B cell (primary cell): ENCODE measurements at places on chromosomes 3 and 15. TPM values are rescaled to one million over a fixed set of nuclear protein-coding genes. Genes with fewer than 3 reads are reported as not detected.

- DNase-seq, result no peak
Measured at GRCh38 chr3:24360957-24361356, 133.7 kb downstream of the THRB start.

GRCh38 chr3:72766866-72767265 is 81.4 kb downstream of the SHQ1 start:
- DNase-seq, result no peak

DNA sequence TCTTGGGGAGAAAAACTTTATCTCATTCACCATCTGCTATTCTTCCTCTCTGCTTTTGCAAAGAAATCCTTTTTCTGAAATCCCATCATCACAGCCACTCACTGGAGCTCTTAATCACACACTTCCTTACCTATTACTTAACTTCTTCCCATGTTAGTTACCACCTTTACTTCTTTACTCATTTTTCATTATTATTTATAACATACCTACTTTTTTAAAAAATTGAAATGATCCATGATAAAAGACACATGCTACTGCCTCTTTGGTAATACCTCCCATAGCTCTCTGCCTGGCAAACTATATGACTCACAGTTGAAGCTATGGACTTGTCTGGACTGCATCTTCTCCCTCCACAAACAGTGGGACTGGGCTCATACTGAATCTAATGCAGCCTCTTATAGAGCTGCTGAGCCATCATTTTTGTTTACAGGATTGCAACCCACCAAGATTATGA is 150.3 kb downstream of the TNIK start:
- DNase-seq, result no peak

- DNase-seq, result no peak
Measured at GRCh38 chr3:126108676-126109050, 24.7 kb upstream of the SLC41A3 start.

GRCh38 chr3:101635345-101635744 is 41.6 kb downstream of the ZBTB11 start:
- DNase-seq, result no peak

DNA sequence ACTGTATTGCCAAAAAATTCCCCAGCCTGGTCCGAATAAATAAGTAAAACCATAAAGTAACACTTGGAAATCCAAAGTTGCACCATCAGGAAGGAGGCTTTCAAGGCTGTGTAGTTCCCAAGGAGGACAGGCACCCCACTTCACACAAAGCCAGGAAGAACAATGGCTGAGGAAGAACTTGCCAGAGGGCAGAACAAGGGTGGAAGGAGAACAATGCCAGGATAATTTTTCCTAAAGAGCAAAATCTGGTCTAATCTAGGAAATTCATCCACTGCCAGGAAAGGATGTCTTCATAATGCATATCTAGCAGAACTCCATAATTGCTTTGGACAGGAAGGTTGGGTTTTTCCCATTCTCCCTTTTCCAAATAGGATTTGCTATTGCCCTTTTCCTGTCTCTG is 15.7 kb upstream of the ARID3B start:
- no peak for DNase-seq

DNA sequence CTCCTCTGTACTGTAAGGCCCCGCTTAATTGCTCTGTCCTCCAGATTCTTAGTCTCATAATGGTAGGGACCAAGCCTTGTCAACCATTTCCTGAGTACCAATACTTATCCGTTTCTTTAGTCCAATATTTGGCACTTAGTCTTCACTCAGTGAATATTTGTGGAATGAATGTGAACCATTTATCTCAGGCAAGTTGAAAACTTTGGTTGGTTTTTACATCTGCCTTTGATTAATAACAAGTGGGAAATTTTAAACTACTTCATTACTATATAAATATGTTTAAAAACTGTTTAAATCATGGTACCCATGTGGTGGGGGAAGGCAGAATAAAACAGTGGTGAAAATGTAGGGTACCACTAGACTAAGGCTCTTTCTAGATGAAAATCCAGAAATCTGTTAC is 15.2 kb downstream of the CA12 start:
- DNase-seq, result no peak

GRCh38 chr3:78249294-78249693 is 1209.4 kb downstream of the ROBO2 start:
- no peak for DNase-seq

GRCh38 chr3:70360979-70361760 is 48.7 kb upstream of the MDFIC2 start:
- DNase-seq, result no peak

DNA sequence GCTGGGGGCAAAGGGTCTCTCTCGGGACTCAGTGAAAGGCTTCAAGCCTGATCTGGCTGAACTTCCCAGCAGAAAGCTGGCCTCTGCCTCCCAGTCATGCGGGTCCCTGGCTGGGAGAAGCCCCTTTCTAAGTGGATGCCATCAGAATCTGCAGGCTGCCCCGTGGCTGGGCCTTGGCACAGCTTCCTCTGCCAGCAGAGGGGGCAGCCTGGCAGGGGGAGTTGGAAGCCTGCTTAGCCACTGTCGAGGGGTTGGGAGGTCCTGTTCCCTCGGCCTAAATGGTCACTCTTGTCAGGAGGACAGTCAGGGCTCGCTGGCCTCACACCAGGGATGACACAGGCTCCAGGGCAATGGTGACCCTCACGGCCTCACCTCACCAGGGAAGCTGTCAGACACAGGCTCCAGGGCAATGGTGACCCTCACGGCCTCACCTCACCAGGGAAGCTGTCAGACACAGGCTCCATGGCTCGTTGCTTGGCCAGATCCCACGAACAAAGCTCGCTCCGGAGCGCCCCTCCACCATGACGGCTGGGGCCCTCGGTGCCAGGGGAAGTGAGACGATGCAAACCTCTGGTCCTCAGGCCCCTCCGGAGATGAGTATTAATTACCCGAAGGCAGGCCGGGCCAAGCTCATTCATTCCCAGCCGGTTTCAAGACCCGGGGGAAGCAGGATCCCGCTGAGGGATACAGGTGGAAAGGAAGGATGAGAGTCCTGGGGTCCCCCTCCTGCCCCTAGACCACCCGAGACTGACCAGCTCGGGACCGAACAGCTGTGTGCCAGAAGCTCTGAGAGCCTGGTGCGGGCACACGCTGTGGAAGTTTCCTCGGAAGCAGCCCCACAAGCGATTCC is 151.0 kb downstream of the CHSY1 start:
- DNase-seq, result no peak

DNA sequence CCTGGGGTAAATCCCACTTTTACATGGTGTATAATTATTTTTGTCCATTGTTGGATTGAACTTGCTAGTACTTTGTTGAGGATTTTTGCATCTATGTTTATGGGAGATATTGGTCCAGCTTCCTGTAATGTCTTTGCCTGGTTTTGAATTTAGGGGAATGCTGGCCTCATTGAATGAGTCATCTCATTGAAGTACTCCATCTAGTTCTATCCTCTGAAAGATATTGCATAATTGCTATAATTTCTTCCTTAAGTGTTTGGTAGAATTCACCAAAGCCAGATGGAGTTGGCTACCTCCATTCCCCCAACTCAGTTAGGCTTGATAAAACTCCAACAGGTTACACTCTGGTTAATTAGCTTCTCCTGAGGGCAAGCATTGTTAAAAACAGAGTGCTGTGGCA is 237.4 kb upstream of the TGFBR2 start:
- DNase-seq, result no peak

DNA sequence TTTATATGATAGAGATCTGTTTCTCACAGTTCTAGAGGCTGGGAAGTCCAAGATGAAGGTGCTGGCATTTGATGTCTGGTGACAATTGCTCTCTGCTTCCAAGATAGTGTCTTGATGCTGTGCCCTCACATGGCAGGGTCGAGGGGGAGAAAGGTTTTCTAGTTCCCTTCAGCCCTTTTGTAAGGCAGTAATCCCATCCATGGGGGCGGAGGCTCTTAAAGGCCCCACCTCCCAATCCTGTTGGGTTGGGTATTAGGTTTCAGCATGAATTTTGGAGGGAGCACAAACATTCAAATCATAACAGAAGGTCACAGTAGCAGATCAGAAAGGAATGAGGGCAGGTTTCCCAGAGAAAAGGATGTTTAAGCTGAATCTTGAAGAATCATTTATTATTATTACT is 601.7 kb upstream of the ZNF717 start:
- no peak for DNase-seq

DNA sequence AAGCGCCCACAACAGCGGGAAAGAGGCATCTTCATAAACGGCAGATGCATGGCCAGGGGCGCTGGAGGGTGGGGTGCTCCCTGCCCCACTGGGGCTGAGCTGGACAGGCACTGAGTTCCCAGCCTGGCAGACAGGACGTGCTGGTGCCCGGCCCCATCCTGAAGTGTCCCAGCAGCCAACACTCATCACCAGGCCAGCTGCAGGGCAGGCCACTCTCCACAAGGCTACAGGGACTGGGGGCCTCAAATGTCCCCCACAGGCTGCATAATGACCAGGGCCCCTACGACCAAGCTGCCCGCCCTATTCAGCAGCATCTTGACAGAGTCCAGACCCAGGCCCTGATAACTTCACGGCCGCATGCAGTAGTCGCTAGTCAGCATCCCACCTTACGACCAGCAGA is 124.1 kb upstream of the IQSEC1 start:
- no peak for DNase-seq

GRCh38 chr3:112579232-112579631 is 17.4 kb downstream of the SLC35A5 start:
- DNase-seq, result peak; percentile 79

GRCh38 chr3:141825216-141826011 is 51.0 kb upstream of the ATP1B3 start:
- no peak for DNase-seq

DNA sequence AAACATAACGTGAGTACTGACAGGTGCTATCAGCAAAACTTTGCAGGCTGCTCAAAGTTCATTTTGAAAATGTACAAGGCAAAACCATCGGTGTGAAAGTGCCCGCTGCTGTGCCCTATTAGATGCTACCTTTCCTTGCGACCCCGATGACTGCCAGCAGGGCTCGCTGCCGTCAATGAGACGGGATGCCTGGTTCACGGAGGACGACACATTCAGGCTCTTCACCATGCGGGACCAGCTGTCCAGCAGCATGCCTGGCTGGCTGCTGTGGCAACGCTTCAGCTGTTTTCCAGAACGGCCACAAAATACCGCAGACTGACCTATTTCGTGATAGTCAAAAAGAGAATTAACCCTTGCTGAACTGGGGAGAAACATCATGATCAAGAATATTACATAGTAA is 92.7 kb upstream of the OCA2 start:
- DNase-seq, result no peak

GRCh38 chr3:41364736-41365135 is 165.4 kb downstream of the CTNNB1 start:
- no peak for DNase-seq

- no peak for DNase-seq
Measured at GRCh38 chr3:188949996-188950395, 221.8 kb upstream of the TPRG1 start.

DNA sequence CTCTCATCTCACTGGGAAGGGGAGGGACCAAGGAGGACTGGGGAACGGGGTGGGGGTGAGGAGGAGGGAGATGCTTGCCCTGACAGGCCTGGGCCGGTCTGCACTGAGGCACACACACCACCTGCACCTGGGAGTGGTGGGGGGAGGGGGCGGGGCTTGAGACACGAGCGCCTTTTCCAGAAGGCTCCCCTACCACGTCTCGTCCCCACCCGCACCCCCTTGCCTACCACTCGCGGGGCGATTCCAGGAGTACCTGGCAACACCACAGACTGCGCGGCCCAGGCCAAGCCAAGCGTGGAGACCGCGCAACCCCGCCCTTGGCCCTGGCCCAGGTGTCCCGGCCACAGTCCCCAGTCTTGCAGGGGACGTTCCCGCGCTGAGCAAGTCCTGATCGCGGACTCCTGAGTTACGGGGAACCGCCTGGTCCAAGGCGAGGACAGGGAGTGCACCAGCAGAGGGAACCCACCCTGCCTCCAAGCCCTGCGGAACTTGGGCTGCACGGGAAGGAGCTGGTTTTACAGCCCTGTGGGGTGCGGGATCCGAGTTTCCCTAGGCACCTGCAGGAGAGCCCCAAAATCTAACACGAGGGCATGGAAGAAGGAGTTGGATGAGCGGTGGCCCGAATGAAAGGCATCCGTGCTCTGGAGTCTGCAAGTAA is 68.1 kb upstream of the SH3GL3 start:
- DNase-seq, result no peak

- peak; percentile 39 for DNase-seq
Measured at GRCh38 chr3:51539291-51539941, 897 bp downstream of the RAD54L2 start.

DNA sequence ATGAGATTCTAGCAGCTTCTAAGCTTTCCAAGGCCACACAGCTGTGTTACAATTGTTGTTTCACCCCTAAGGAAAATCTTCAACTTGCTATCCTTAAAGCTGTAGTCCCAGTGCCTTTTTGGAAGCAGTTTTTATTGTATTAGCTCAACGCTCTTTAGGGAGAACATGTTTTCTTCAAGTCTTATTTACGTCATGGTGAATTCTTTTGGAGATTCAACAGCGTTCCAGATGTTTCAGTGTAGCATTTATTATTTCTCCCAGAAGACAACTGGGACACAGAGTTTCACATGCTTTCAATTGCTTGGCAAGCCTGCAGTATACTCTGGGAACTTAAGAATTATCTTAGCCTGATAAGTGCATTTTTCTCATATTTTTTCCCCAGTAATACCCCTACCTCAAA is 888.3 kb downstream of the PLOD2 start:
- no peak for DNase-seq

DNA sequence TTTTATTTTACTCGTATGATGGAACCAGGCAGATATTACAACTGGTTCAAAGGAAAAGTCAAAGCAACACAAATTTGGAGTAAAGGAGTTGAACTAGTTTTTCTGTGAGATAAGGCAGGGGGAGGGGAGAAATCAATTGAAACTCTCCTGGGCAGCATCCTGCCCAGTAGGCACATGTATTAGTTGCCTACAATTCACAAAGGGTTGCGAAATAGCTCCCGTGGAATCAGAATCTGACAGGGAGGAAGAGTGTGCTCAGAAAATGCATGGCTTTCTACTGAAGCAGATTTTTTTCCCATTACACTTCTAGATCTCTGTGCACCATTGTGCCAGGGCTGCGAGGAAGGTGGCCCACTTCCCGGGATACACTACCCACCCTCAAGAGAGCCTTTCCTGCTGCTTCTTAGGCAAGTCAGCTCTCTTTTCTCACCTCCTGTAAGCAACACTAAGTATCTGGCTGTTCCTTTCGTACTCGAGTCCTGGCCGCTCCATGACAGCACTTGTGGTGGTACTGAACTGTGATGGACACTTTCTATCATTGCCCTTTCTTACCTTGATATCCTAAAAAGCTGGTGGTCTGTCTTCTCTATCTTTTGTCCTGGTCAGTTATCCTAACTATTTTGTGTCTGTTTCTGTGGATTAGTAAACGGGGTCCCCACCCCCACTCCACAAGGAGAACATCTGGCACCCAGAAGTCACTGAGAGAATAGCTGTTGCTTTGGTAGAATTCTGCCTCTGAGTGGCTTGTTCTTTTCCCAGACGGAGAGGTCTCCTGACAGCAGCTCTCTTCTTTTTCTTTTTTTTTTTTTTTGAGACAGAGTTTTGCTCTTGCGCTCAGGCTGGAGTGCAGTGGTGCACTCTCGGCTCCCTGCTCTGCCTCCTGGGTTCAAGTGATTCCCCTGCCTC is 74.8 kb downstream of the RPL39L start:
- DNase-seq, result peak; percentile 45

- no peak for DNase-seq
Measured at GRCh38 chr3:5277612-5278236, 90.2 kb downstream of the EDEM1 start.

Gene ZBBX
- not detected in 2 replicates for total RNA-seq

Gene SOX14
- total RNA-seq, result not detected in 2 replicates

Gene CCDC39
- total RNA-seq, result not detected in 2 replicates

Gene SLC12A1
- total RNA-seq, result not detected in 2 replicates

Gene SPATA12
- not detected in 2 replicates for total RNA-seq
